CD4-positive, CD25-positive, alpha-beta regulatory T cell (primary cell): ENCODE measurements at places on chromosomes 1 and 21. TPM values are rescaled to one million over a fixed set of nuclear protein-coding genes. Genes with fewer than 3 reads are reported as not detected.

Gene PRRX1
- not detected for total RNA-seq

Gene CHIA
- not detected for total RNA-seq

Gene USP1
- 36.6 TPM for total RNA-seq

Gene ESRRG
- not detected for total RNA-seq

Gene LIPI
- total RNA-seq, result not detected

Gene NBPF8
- 44.1 TPM for total RNA-seq

Gene HSD3B2
- total RNA-seq, result not detected
